CD4-positive, alpha-beta T cell treated with Interleukin-21 for 1 hour (primary cell): ENCODE measurements at places on chromosomes 11 and 22.

DNA sequence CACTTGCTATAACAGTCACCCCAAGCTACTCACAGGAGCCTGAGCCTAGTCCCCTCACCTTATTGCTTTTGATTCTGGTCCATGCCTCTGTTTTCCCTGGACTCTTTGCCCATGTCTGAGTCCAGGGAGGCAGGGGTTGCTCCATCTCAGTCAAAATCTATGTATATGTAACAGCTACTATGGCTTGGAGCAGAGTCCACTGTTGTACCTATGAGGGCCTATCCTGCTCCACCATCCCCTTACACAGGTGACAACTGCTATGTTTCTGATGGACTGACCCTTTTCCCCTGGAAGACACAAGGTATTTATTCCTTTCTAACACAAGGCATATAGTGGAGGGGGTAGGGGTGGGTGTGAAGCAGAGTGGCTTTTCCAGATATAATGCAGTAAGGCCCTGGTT, 119.6 kb downstream of the VPREB1 start:
- DNase-seq, result no peak

- no peak for DNase-seq
Measured at GRCh38 chr11:40029391-40029790, 1430.1 kb downstream of the LRRC4C start.

- no peak for DNase-seq
Measured at GRCh38 chr11:127000981-127001380, 411 bp upstream of the KIRREL3 start.

DNA sequence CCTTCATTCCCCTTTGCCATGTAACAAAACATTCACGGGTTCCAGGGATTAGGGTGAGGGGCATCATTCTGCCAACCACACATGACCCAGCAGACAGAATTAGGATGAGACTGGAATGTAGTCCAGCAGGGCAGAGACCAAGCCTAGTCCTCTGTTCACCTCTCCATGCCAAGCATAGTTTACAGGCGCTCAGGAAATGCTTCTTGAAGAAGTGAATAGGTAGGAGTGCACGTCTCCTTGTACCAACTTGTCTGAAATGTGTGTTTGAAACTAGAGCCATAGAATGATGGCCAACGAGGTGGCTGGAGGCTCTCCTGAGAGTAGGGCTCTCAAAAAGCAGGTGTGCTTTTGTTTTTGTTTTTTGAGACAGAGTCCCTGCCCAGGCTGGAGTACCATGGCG, 8.2 kb downstream of the SPINDOC start:
- no peak for DNase-seq

- DNase-seq, result no peak
Measured at GRCh38 chr22:42067671-42068251, 2.9 kb downstream of the NAGA start.

DNA sequence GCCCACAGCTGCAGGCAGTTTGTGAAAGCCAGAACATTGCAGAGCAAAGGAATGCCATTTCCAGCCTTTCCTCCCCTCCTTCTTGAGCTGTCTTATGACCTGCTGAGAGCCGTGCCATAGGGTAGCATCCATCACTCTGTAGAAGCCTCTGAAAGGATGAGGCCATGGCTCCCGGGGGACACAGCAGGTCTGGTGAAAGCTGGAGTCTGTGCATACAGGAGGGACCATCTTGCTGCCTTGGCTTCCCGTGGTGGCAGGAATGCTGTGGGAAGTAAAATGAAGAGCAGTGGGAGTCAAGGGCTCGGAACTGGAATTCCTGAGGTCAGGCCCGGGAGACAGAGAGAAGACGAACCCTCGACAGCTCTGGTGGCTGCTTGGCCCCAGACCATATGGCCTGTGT, 30.9 kb downstream of the ANO1 start:
- DNase-seq, result no peak

DNA sequence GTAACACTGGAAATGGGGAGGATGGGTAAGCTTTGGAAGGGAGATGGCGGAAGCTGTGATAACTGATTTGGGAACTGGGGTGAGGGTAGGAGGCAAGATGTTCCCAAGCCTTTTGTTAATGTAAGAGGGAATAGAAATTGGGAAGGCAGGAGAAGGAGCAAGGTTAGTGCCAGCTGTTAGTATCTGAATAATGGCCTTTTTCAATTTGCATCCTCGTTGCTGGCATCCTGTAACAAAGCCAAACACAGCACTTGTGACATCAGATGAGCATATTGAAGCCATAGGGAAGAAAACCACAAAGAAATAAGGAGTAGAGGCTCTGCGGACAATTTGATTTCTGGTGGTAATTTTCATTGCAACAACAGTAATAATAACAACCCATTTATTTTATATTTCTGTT, 70.9 kb upstream of the CLMP start:
- no peak for DNase-seq

- DNase-seq, result no peak
Measured at GRCh38 chr11:132430429-132431062, 1060.1 kb downstream of the NTM start.

GRCh38 chr22:48099671-48100070, 1337.2 kb downstream of the TBC1D22A start:
- no peak for DNase-seq

GRCh38 chr22:20025401-20026203, 4.7 kb downstream of the TANGO2 start:
- DNase-seq, result no peak

GRCh38 chr11:112965656-112966055, 4.4 kb downstream of the NCAM1 start:
- DNase-seq, result no peak

DNA sequence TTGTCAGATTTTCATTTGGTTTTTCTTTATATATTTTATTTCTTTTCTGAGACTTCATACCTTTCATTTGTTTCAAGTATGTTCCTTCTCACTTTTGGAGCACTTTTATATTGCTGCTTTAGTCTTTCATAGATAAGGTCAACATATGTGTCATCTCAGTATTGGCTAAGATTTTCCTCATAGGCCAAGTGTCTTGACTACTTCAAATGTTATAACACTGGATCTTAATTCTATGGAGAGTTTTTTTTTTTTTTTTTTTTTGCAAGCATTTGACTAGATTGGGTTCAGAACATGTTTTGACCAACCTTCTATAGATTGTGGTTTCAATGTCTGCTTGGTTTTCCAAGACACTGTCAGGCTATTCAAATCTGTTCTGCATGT, 69.0 kb upstream of the NARS2 start:
- no peak for DNase-seq

- DNase-seq, result no peak
Measured at GRCh38 chr11:75277991-75278790, 37.6 kb downstream of the TPBGL start.

DNA sequence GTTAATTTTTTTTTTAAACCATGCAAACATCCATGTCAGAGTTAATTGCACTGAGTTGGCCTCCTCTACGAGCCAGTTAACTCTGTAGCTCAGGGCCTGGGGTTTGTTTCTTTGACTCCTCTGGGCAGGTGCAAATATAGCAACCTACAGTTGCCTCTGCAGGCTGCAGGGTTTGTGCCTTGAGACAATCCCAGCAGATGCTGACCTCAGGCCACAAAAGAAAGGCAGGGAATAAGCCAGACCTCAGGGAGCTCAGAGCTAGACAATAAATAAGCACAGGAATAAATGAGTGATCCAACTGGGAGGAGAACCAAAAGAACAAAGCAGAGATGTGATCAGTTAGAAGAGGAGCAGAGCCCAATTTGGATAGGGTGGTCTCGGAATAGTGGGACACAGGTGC, 390.8 kb downstream of the SHANK2 start:
- DNase-seq, result no peak

DNA sequence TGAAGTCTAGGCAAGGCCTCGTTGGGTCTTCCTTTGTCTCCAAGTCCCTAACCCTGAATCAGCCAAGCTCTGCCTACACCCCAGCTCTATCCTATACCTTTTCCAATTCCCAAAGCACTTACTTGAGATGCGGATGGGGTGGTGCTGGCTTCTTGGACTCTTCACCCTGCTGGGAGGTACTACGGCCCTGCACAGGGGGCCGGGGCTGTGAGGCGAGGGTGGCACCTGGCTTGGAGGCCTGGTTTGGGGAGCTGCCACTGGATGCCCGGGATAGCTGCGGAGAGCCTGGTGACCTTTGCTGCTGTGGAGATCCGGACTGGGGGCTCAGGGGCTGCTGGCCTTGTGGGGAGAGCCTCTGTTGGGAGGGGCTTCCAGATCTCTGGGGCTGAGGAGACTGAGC, 43.3 kb downstream of the FBXO7 start:
- DNase-seq, result no peak
